Esophagus squamous epithelium (tissue), 5 donors: ENCODE measurements at places on chromosomes 3 and 15. TPM values are rescaled to one million over a fixed set of nuclear protein-coding genes. Genes with fewer than 3 reads are reported as not detected.

DNA sequence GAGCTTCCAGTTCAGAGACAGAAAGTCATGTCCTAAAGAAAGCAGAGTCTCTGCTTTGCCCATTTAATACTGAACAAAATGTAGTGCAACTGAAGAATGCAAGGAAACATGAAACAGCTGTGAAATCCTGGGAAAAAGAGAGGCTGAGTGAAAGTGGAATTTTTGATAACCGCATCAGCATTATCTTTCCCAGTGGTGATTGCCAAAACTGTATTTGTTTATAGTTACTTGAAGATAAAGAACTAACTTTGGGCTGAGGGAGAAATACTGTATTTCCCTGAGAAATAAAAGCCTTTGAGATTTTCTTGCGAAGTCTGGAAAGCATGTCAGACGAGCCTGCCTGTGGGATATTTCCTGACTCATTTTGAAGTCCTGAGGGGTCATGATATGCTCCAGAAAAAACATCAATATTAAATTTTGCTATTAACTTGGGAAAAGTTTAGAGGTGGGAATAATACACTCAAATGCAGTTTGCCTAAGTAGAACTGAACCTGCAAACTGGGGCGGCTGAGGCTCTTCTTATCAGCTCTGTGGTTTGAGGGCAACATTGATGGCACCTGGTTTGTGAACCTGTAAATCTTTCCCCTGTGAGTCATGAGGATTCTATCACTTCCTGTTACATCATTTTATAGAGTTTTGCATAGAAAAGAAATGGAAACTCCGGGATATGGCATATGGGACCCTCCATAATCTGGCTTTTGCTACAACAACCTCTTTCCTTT lies 855.3 kb downstream of the MCTP2 start:
- no peak for DNase-seq

GRCh38 chr3:44554626-44555592 lies at the start of gene ZKSCAN7:
Gene ZKSCAN7 (plus strand): TSS chr3:44555193. CDS start chr3:44557048, 1,855 bp downstream.
- no peak for DNase-seq

DNA sequence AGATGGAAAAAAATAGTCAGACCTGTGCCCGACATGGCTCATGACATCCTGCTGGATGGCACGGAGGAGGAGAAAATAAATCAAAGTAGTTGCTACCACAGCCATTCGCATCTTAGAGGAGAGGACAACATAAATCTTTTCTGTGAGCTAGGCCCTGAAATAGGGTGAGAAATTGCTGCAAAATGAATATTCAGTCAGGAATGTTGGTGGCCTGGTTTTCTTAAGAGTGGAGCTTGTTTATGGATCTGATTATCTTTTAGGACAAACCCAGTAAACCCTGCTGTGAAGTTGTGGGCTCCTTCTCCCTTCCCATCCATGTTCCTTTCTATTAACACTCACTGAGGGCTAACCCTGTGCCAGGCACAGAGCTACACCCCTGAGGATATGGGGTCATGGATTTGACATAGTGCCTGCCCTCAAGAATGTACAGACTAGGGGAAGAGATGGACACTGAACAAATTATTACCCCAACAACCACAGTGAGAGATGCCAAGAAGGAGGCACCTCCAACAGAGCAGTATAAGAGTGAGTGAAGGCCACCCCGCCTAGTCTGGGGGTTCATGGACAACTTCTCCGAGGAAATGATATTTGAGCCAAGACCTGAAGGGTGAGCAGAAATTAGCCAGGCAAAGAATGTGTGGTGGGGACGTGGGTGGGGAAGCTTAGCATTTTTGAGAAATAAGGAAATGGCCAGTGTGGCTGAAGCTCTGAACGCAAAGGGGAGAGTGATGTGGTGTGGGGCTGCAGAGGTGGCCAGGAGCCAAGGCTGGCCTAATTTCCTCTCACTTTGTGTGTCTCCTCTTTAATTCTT lies 68.9 kb upstream of the ARL8B start:
- DNase-seq = no peak

Gene GOLGA8M
- not detected for total RNA-seq

Gene A4GNT
- total RNA-seq = not detected

Gene GPR27
- total RNA-seq = 2.6 TPM

Gene GOLGA6A
- not detected for total RNA-seq

Gene RBMS3
- 35.7 TPM for total RNA-seq

Gene DAZL
- total RNA-seq = not detected

Gene SKOR1
- 0.09 TPM for total RNA-seq

GRCh38 chr3:157375342-157375986 lies 61.2 kb upstream of the PTX3 start:
- no peak for DNase-seq

DNA sequence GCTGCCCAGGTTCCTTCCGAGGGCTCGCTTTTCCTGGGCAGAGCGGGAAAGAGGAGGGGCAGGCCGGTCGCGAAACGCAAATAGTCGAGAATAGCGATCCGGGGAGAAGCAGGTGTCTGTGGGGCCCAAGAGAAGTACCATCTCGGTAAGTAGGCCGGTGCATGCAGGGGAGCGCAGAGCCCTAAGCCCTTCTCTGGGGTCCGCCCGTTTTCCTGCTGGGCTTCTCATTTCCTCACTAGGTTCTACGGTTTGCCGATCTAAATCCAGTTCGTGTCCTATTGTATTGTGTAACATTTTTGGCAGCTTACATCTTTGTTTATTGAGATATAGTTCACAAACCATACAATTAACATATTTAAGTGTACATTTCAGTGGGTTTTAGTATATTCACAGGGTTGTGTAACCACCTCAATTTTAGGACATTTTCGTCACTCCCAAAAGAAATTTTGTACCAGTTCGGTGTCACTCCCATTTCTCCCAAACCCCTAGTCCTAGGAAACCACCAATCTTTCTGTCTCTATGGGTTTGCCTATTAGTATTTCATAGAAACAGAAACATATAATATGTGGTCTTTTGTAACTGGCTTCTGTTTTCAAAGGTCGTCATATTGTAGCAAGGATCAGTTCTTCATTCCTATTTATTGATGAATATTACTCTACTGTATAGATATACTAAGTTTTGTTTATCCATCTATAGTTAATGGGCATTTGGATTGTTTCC lies 6.8 kb upstream of the TRIM69 start:
- no peak for DNase-seq

Gene GOLGA6L9
- total RNA-seq = 15.3 TPM

Gene ADGRG7
- not detected for total RNA-seq

- DNase-seq = no peak
Measured at GRCh38 chr3:169387751-169388696, 275.5 kb downstream of the MECOM start.

DNA sequence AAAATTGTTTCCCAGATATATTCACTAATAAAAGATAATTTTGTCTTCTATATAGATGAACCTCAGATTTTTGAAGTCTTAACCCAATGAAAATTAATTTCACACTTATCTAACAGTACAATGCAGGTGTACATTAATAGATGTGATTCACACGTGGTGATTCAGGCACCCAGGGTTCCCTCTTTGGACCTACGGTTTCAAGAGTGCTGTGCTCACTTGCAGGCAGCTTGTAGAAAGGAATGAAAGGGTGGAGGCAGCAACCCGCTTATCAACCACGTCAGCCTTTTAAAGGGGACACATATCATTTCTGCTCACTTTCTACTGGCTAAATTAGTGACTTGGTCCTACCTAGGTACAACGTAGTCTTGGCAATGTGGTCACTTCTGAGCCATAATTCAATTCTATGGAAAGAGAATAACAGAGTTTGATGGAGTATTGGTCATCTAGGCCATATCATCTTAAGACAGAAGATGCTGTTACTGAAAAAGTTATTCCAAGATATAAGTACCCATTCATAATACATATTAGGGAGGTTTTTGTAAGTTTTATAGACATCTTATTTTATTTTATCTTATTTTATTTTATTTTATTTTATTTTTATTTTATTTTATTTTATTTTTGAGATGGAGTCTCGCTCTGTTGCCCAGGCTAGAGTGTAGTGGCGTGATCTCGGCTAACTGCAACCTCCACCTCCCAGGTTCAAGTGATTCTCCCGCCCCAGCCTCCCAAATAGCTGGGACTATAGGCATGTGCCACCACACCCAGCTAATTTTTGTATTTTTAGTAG lies 37.9 kb downstream of the ACP3 start:
- no peak for DNase-seq

- no peak for DNase-seq
Measured at GRCh38 chr15:94403331-94403730, 172.0 kb downstream of the MCTP2 start.

Gene ISLR
- 0.91 TPM for total RNA-seq

Gene PIGZ
- total RNA-seq = 7.4 TPM

Gene STAB1
- total RNA-seq = 69.4 TPM

- DNase-seq = no peak
Measured at GRCh38 chr3:149534671-149535332, 60.3 kb downstream of the TM4SF4 start.

Gene RETNLB
- not detected for total RNA-seq

GRCh38 chr3:109384164-109384563 lies 46.8 kb upstream of the DPPA4 start:
- DNase-seq = no peak

- DNase-seq = no peak
Measured at GRCh38 chr3:152200476-152201420, 68.0 kb upstream of the MBNL1 start.
